ENCODE measurements at places on chromosomes 1 and 21. TPM values are rescaled to one million over a fixed set of nuclear protein-coding genes. Genes with fewer than 3 reads are reported as not detected.

- DNase-seq: peak; percentile 27
These were observed at the start of gene IGSF3 for GRCh38 chr1:116667575-116668105. IGSF3 (minus strand) TSS chr1:116667733; CDS start chr1:116666326, 1,407 bp downstream.

GRCh38 chr1:77060000-77060399 is 159.2 kb downstream of the PIGK start:
- DNase-seq: no peak

GRCh38 chr1:214979191-214979590 is 103.3 kb upstream of the KCNK2 start:
- DNase-seq: no peak

- no peak for DNase-seq
These were observed 105.3 kb upstream of the CLDN14 start for GRCh38 chr21:36584980-36585940.

GRCh38 chr21:17900281-17900989 is 81.3 kb upstream of the C21orf91 start:
- DNase-seq: no peak

DNA sequence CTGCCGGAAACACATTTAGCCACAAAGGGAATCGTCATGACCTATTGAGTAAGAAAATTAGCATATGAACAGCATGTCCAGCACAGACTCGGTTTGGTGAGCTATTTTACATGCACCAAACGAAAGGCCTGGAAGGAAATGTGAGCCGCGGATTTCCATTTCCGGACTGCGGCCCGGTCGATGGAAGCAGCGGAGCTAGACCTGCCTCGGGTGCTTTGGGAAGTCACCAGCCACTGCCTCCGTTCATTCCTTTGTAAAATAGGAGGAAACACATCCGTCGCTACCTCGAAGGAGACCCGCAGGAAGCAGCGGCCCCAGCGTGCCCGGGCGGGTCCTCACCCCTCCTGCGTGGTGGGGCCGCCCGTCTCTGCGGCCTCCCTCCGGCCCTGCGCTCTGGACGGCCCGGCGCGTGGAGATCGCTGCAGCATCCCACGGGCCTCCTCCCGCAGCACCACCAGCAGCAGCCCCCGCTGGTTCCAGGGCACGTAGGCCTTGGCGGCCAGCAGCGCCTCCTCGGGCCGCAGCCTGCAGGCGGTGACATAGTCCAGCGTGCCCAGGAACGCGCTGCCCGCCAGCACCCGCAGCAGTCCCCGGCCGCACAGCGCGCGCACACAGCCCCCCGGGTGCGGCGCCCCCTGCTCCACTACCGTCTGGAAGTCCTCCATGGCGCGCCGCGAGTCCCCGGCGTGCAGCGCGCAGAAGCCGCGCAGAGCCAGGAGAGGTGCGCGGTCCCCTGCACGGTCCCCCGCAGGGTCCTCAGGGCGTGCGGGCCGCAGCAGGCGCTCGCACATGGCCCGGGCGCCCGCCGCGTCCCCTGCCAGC is 12.1 kb downstream of the TTC34 start:
- DNase-seq: no peak

- DNase-seq: no peak
These were observed 109.8 kb downstream of the TOMM20 start for GRCh38 chr1:235018720-235019444.

DNA sequence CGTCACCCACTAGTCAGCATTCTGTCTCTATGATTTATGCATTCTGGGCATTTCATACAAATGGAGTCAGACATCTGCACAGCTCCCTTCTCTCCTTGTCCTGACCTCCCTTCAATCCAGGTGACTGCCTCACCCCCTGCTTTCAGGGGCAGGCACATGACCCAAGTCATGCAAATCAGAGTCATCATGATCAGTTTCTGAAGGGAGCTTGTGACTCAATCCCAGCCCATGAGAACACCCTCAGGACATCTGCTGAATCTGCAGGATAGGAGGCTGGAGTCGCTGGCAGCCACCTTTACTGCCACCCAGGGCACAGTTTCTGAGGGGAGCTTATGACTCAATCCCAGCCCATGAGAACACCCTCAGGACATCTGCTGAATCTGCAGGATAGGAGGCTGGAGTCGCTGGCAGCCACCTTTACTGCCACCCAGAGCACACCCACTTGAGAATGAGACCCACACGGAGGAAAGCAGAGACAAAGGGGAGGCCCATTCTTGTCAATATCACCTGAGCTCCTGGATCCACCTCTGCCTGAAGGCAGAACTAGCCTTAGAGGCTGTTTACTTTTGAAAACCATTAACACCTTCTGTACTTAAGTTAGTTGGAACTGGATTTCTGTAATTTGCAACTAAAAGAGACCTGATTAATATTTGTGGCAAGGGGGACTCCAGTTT is 62.3 kb upstream of the SLC25A33 start:
- DNase-seq: no peak

DNA sequence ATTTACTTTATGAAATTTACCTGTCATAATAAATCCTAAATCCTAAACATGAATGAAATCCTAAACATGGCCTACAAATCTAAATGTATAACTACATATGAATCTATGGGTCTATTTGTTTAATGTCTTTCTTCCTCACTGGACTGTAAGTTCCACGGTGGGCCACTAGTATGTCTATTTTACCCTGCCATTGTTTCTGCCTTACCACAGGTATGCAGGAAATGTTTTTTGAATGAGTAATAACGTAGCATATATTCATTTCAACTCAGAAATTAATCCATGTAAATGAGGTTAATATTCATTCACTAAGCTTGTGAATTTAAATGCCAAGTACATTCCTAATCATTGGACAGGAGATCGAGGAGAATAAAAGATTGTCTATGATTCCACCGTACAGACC is 35.3 kb downstream of the B3GALNT2 start:
- DNase-seq: no peak

GRCh38 chr1:71766748-71767147 is 515.6 kb downstream of the NEGR1 start:
- DNase-seq: no peak

DNA sequence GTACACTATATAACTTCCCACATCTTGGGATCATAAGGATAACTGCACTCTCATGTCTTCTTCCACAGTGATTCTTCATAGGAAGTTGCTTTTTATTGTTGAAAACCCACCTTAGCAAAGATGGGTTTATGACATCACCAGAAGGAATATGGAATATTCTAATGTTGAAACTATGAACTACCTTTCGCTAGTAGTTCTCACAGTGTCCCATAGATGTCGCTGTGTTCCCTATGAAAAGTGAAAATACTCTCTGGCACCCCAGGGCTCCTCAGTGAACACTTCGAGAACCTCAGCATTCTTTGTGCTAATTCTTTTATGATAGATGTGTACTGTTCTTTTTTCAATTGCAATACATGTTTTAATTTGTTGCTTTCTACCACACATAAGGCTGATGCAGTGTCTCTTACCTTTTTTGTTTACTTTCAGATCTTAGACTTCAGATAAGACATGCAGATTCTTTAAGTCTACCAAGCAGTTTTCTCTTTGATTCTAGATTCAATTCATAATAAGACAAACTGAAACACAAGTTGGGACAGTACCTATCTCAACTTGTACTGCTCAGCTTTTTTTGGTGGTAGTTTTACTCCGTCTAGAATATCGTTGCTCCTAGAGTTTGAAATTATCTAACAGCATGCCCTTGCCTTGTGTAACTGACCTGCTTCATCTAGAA is 90.8 kb downstream of the GTF2B start:
- DNase-seq: no peak

- DNase-seq: no peak
These were observed 1.9 kb upstream of the YRDC start for GRCh38 chr1:37809942-37810341.

- DNase-seq: no peak
These were observed 29.6 kb downstream of the ZCCHC17 start for GRCh38 chr1:31326461-31326860.

DNA sequence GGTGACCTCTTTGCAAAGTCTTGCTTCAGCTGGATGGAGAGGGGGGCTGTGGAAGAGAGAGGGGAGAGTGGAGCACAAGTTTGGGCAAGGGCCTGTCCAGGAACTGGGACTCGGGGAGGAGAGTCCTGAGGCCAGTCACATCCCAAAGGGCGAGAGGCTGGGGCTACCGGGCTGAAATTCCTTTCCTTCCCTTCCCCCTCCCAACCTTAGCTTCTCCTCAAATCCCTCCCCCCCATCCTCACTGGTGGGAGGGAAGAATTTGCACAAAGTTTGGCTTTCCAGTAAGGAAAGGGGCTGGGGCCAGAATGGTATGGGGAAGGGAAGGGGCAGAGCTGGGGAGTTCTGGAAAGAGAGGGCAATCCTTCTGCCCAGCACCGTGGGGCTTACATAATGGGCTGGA is 854 bp downstream of the CNTN2 start:
- DNase-seq: no peak

DNA sequence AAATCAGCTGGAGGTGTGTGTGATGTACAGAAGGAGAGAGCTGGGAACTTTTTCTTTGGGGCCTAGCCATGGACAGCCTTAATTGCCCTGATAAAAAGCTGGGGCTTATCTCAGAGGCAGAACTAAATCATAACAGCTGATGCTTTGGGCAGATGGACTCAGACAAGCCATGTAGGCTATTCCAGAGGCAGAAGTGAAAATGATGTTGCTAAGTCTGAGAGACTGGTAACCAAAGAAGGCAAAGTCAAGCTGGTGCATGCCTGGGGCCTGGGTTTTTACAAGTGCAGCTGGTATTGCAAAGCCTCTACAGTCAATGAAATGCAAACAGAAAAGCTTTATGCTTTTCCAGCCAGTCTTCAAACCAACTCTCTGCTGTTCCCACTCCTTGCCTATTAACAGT is 39.0 kb upstream of the LMX1A start:
- no peak for DNase-seq

- no peak for DNase-seq
These were observed 1423.4 kb downstream of the NCAM2 start for GRCh38 chr21:22421416-22422180.

DNA sequence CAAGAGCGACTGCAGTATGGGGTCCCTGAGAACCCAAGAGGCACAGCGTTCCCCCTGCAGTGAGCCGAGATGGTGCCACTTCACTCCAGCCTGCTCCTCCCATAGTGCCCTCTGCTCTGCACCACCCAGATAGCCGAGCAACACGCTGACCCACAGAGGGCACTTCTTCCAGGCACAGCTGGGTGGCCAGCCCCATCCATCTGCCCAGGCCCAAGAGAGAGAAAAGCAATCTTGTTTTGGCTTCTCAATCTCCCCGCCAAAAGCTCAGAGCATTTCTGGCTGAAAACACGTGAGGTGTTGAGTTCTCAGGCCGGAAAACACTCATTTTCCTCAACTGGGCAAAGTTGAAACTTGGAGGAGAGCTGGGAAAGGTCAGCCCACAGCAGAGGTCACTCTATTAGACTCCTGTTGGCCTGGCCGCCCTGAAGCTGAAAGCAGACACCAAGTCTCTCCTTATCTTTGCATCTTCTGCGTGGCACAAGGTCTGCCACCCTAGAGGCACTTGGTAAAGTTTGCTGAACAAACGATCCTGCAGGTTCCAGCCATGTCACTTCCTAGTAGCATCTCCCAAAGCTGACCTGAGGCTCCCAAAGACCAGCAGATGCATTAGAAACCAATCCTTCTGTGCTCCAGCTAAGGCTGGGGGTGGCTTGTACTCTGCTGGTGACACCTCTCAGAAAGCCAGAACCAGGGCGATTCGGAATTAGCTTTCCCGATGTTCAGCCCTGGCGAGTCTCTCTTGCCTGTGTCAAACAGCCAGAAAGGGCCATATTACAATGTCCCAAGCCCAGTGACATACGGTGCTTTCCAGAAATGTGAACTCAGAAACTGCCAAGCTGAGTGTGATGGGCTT is 10.9 kb downstream of the CAPN9 start:
- no peak for DNase-seq

GRCh38 chr1:108533351-108534083 is 26.4 kb upstream of the EEIG2 start:
- DNase-seq: no peak

- no peak for DNase-seq
These were observed 66.4 kb downstream of the LMX1A start for GRCh38 chr1:165290148-165290547.

DNA sequence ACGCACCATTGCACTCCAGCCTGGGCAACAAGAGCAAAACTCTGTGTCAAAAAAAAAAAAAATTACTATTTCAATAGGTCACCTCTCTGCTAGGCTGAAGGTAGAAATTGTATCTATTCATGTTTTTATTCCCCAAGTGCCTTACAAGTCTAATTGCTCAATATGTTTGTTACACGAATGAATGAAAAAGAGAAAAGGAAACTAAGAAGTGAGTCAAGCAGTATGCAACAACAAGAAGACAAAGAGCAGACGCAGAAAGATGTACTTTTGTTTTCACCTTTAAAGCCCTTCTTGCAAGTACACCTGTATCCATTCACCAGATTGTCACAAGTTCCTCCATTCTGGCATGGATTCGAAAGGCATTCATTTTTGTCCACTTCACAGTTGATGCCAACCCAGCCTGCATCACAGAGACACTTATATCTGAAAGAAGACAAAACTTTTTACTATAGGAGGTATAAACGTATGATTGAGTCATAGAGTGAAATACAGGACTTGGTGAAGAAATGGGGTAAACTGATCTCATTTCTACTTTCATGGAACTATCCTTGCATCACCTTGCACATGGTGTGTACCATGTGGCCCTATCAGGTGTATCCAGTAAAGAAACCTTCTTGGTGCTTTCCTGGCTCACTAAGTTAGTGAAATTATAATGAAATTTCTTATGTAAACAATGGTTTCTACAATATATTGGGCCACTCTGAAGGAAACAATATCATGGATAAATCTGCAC is 57.1 kb upstream of the ADAM30 start:
- no peak for DNase-seq

The FMOD gene
- 50.6 TPM for total RNA-seq

The HEYL gene
- 3.3 TPM for total RNA-seq

The NR1I3 gene
- not detected for total RNA-seq

The FCRLA gene
- not detected for total RNA-seq

The SMPDL3B gene
- total RNA-seq: 2.9 TPM

The OR4F16 gene
- total RNA-seq: not detected

The OR14C36 gene
- not detected for total RNA-seq

The PRR9 gene
- total RNA-seq: 2.0 TPM

The GNAI3 gene
- 8.5 TPM for total RNA-seq

The BECN2 gene
- not detected for total RNA-seq

The CADM3 gene
- 12.8 TPM for total RNA-seq

Measured in omental fat pad (tissue), 4 donors.